ENCODE measurements at places on chromosomes 1 and 21.

DNA sequence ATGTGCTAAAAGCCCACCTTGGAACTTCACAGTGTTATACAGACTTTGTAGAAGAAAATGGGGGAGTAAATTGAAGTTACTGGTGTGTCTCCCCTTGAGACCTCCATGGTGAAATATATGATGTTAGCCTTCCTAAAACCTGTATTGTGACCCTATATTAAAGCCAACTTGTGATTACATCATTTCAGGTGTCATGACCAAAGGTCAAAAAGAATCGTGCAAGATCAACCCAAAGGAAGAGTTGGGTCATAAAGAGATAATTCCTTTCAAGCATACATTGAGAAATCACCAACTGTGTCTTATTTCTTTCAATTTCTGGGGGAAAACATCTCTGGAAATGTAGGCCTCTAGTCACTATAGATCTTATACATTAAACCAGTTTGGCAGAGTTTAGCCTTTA is 34.6 kb downstream of the GNAT2 start:
- no peak for DNase-seq

GRCh38 chr1:40971966-40972365 is 7.5 kb upstream of the CTPS1 start:
- DNase-seq, result no peak

GRCh38 chr1:72280711-72281110 is 1.6 kb downstream of the NEGR1 start:
- DNase-seq, result no peak

DNA sequence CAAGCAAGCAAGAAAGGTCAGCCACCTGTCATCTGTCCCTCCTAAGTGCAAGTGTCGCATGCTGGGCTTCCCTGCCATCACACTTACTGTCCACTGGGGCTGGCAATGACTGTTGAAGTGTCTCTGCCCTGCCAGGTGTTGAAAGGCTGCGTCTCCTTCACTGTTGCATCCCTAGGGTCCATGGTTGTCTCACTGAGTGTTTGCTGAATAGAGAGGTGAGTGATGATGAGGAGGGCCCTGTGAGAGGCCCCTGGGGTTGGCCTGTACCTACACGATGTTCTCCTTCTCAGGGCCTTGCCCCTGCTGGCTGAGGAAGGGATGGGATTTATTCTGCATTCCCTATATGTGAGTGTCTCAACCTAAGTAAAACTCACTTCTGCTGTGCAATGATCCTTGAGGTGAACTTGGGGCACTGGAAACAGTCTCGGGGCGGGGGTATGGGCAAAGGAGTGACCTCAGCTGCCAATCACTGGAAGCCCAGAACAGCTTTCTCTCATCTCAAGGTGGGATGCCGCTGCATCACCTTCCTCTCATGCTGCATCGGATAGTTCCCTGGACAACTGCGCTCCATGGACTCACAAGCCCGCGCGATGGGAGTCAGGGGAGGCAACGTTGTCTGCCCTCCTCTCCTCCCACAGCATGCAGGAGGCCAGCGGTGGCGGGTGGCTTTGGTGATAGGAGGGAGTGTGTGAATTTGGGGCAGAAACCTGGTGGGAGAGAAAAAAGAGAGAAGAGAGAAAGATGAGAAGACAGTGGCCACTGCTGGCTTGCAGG is 35.8 kb upstream of the SOX13 start:
- DNase-seq, result no peak

DNA sequence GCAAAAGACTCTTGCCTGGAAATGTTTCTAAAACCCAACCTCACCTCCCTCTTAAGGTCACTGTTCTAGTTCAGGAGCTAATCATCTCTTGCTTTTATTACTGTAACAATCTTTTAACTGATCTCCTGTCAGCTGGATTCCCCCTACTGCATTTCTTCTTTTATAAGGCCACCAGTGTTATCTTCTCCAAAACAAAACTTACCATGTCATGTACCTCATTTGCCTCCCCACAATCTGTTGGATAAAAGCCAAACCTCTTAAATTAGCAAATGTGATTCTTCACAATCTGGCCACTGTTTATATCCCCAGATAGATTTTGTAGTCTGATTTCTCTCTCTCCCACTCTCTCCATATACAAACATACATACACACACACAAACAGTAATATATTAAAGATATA is 143.3 kb downstream of the DENND1B start:
- DNase-seq, result no peak

DNA sequence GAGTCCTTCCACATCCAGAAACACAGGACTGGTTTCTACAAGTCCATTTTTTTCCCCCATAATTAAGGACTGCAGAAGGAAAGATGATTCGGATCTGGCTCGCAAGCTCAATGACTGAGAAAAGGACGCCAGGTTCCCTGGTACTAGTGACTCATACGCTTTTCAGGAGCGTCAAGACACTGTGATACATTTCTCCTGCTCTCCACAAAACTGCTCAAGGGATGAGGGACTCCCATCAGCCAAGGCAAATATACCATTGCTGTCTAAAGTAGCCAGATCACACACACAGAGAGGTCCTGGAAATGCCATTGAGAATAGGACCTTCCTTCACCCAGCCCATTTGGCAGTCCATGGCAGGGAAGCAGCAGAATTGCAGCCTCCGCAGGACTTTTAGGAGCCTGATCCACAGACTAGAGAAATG is 253.6 kb upstream of the IRF2BP2 start:
- peak; percentile 52 for DNase-seq

GRCh38 chr1:187876775-187877174 is 1048.0 kb downstream of the PLA2G4A start:
- no peak for DNase-seq

DNA sequence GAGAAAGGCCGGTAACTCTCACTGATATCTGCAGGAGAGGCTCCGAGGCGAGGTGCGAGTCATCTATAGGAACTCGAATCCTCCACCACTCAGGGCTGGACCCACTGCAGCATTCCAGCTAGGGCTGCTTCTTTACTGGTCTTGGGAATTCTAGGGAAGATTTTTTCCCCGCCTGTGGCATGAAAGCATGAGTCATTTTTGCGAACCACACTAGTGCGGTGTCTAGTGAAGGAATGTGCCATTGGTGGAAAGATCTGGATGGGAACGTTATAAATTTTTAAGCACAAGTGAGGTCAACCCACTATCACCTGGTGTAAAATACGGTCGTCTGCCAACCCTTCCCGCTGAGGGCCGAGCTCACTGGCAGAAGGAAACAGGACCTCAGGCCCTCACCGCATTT is 49.7 kb downstream of the SYF2 start:
- DNase-seq, result peak; percentile 9

- DNase-seq, result no peak
Observed at GRCh38 chr1:38088366-38088765, 41.8 kb upstream of the POU3F1 start.

DNA sequence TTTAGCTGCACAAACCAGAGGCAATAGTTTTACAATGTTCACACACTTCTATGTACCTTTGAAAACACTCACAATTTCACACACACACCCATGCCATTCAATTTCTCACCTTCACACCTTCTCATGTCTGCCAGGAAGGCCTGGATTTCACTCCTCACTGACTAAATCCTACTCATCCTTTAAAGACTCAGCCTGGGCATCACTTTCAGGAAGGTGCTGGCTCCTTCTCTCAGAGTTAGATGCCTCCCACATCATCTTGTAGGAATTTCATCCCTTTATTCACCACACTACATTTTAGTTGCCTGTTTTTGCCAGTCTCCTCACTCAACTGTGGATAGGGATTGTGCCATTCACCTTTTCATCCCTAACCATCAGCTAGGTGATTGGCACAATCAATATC is 2.3 kb downstream of the IL20 start:
- no peak for DNase-seq

Measured in fibroblast of villous mesenchyme (primary cell).